ENCODE measurements at places on chromosomes 6 and 20. TPM values are rescaled to one million over a fixed set of nuclear protein-coding genes. Genes with fewer than 3 reads are reported as not detected.

The SMLR1 gene
- not detected for total RNA-seq

DNA sequence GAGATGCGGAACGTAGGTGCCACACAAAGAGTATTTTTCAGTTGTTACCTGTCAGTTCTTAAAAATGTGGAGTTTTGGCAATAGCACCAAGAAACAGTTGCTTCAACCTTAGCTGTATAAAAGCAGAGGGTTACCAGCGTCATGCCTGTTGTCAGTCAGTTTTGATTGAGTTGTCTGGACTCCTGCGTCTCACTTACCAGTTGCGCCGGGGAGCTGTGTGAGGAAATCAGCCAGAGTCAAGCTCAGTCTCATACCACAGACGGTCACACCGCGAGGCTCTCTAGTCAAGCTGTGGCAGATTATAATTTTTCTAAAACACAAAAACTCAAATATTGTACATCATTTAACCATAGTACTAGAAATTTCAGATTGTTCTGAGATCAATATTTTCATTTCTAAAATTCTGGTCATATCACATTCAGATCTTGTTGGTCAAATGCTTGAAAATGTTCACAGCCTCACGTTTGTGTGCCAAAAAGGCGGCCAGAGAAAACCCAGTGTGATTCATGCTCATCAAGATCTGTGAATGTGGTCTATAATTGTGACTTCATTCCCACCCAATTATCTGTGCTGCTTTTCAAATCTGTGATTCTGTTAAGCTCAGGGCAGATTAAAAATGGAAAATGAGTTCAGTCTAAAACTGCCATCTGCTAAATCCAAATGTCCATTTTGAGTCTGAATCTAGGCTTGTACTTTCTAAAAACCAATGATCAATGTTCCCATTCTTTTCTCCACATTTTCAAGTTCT, 37.5 kb downstream of the SASH1 start:
- DNase-seq, result no peak

The MICB gene
- total RNA-seq, result 22.3 TPM

GRCh38 chr20:61433816-61434215, 181.8 kb downstream of the CDH4 start:
- no peak for DNase-seq

- no peak for DNase-seq
Measured at GRCh38 chr20:17958373-17959256, 10.0 kb downstream of the SNX5 start.

DNA sequence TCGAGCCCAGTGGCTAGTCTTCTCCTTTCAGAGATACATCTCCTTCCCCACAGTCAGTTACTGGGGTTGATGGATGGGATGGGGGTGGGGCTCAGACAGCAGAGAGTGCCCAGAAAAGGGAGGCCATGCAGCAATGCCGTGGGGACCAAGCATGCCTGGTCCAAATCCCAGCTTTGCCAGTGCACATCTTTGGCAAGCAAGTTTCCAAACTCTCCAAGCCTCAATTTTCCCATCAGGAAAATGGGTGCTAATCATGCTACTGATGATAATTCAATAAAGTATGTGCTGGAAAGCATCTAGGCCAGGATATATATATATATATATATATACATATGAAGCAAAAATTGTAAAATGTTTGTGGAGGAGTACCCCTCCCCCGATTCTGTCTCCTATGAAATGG, 78.9 kb downstream of the CD40 start:
- DNase-seq, result no peak

- no peak for DNase-seq
Measured at GRCh38 chr20:227439-228105, 514 bp downstream of the DEFB129 start.

DNA sequence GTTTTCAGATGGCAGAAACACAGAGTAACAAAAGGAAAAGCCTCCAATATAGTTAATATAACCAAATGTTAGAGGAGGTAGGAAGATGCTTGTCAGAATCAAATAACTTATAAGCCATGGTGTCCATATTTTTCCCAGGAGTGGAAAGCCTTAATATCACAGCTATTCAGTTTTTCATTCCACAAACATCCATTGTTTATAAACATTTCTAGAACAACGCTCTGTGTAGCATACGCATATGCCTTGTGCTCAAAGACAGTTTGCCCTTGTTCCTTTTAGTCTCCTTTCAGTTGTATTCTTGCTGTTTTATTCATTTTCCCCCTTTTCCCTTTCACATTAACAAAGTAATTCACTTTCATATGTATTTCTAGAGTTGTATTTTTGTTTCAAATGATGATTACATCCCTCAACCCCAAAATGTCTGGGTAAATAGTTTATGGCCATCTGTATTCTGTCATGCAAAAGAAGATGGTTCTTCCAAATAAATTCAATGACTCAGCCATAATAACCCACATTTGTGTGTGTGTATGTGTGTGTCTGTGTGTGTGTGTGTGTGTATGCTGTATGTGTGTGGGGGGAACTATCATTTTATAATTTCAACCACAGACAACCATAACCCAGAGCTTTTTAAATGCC, 455.7 kb upstream of the SOX4 start:
- no peak for DNase-seq

The OLIG3 gene
- 0.40 TPM for total RNA-seq

The RIPOR2 gene
- total RNA-seq, result 58.2 TPM

The PPT2 gene
- 19.0 TPM for total RNA-seq

GRCh38 chr6:157267109-157267611, 56.2 kb downstream of the TMEM242 start:
- no peak for DNase-seq

DNA sequence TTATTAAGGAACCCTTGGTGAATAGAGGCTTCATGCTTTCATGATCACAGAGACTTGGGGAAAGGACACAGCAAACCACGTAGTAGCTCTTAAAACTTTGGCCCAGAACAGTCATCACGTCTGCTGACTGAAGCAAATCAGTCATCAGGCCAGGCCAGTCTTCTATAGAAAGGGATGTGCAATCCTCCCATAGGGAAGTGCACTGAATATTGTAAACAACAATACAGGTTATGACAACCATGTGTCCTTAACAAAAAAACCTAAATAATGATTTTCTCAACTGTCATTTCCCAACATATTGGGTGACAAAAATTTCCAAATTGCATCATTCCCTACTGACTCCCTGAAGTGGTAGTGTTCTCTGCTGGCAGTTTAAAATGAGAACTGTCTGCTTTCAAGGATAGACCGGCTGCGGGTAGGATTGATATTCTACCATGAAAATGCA, 388.2 kb upstream of the CITED2 start:
- no peak for DNase-seq

The KCNQ5 gene
- 8.5 TPM for total RNA-seq

DNA sequence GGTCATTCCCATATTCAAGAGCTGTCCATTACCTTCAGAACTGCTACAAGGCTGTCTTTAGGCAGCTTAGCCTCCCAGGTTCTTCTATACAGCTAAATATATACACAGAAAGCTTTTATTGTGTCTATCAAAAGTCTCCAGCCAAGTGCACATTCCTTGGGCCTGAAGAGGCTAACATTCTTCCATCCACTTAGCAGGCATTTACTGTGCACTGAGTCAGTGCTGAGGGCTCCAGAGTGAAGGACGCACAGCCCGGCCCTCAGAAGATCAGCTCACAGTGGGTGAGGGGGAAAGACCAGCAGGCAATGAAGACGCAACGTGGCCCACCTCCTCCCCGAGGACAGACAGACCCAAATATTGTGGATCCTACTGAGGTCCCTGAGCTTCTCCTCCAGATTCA, 569.9 kb downstream of the CDH26 start:
- DNase-seq, result no peak

The FRMD1 gene
- not detected for total RNA-seq

- DNase-seq, result no peak
Measured at GRCh38 chr6:144148886-144149285, 1.4 kb upstream of the STX11 start.

GRCh38 chr6:35092362-35093117, 48.6 kb downstream of the TCP11 start:
- no peak for DNase-seq

DNA sequence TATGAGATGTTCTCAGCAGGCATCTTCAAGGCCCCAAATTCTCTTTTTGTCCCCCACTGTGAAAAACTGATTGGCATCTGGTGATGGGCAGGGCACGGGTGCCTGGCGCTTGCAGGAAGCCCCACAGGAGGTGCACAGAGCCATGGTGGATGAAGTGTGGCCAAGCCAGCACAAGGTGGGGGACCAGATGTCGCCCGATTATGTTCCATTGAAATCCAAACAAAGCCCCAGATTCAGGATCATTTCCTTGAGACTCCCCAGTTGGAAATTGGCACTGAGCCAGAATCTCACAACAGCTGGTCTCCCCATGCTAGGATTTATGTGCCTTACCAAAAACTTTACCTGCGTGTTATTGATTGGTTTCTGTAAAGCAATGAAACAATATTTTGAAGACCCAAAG, 186.1 kb downstream of the ADAT2 start:
- no peak for DNase-seq

The TCP11 gene
- total RNA-seq, result not detected

The HLA-G gene
- 0.59 TPM for total RNA-seq

GRCh38 chr6:52566201-52566600, 10.7 kb downstream of the TRAM2 start:
- no peak for DNase-seq

GRCh38 chr20:63641792-63642523, 11.3 kb downstream of the STMN3 start:
- peak; percentile 99 for DNase-seq

DNA sequence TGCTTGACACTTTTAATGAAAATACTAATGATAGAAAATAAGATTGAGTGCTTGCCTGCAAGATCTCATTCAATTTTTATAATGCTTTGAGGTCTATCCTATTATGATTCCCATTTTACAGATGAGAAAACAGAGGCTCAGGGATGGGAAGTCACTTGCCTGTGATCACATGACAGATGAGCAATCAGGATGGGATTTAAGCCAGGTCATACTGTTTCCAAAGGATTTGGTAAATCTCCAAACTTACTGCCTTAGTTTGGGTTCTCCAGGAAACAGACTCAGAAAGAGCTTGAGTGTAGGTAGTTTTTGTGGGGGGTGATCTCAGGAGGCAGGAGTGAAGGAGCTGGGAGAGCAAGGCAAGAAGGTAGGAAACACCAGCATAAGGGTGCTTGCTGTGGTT, 456.3 kb downstream of the MAFB start:
- DNase-seq, result no peak

DNA sequence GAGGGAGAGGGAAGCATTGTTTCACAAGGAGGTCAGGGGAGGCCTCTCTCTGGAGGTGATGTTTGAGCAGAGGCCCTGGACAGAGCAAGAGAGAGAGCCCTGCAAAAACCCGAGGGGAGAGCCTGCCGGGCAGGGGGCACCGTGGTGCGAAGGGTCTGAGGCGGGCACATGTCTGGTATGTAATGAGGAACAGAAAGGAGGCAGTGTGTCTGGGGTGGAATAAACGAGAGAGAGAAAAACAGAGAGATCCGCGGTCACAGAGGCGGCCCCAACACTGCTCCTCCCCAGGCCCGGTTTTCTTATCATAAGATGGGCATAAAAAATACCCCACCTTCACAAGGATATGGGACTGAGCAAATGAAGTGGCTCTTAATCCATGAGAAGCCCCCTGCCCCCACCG, 119.2 kb downstream of the PREX1 start:
- DNase-seq, result peak; percentile 26

GRCh38 chr20:45300961-45301360, 5.7 kb upstream of the RBPJL start:
- no peak for DNase-seq

DNA sequence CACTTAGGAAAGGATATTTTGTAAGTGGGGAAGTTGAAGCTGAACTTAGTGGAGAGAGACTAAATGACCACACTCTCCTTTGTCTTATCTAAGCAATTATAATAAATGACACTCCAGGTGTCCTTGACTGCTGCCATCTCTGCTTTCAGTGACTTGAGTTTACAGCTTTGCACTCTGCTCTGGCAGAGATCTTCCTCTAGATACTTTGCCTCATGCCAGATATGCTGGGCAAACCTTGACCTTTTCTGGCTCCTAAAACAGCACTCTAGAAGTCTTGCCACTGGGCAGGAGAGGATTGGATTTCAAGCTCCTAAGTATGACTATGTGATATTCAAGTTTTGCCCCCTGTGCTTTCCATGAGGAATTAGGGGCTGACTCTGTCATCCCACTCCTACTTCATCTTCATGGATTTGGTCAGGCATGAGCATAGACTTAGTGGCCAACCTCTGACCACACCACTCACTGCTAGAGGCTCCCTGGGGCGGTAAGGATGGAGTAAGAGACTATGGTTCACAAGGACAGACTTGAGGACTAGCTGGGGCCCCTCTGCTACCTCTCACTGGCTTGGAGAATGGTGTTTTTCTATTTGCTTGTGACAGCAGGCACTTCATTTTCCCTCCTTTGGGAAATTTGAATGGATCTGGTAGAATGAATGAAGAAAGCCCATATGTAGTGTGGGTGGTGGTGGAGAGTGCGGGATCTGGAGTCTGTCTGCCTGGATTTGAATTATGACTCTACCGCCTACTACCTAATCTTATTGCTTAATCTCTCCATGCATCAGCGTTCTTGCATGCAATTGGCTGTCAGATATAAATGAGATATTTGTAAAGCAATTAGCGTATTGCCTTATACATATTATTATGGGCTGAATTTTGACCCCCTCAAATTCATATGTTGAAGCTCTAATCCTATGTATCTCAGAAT, 191.4 kb downstream of the REV3L start:
- DNase-seq, result no peak

- peak; percentile 54 for DNase-seq
Measured at GRCh38 chr20:63740627-63741353, 1.2 kb downstream of the SLC2A4RG start.

DNA sequence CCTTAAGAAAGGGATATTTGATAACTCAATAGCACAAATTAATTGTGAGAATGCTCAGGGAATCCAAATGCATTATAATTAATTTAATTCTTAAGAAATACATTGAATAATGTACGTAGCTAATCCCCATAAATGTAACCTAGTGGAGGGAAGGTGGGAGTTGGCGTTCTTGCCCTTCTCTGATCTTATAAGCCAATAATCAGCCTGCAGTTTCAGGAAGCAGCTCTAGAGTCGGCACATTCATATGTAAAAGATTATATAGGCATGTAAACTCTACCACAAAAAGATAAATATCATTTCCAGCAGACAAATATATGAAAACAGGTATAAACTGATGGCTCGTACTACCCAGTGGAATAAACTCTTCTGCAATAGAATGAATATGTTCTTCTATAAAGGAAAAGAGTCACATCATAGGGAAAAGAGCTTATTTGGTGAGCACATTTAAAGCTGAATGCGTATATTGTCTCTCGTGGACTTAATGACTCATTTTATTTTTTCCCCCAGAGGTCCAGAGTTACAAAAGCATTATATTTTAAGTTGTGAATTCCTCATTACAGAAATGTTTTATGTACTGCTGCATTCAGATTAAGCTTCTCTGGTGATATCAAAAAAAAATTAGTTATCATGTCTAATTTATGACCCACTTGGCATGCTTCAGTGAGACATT, 112.2 kb downstream of the TFAP2A start:
- no peak for DNase-seq

The ADGRF1 gene
- not detected for total RNA-seq

GRCh38 chr6:149278997-149279396, 38.5 kb upstream of the TAB2 start:
- DNase-seq, result no peak

- DNase-seq, result no peak
Measured at GRCh38 chr6:147567141-147567805, 58.8 kb downstream of the SAMD5 start.

Data from CD8-positive, alpha-beta memory T cell (primary cell).